NCI-H2029 (cell line): ENCODE measurements at places on chromosomes 7 and 10.

DNA sequence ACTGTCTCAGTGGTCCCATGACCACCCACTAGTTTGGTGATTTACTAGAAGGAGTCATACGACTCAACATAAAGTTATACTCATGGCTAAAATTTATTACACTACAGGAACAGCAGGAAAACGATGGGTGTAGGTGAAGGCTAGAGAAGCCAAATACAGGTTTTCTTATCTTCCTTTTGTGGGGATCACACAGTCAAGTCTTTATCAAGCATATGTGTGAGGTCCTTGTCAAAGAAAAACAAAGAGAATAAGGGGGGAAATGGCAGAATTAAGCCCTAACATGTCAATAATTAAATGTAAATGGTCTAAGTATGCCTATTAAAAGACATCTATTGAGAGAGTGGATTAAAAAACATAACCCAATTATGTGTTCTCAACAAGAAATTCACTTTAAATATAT is 47.8 kb upstream of the UBN2 start:
- DNase-seq: no peak

DNA sequence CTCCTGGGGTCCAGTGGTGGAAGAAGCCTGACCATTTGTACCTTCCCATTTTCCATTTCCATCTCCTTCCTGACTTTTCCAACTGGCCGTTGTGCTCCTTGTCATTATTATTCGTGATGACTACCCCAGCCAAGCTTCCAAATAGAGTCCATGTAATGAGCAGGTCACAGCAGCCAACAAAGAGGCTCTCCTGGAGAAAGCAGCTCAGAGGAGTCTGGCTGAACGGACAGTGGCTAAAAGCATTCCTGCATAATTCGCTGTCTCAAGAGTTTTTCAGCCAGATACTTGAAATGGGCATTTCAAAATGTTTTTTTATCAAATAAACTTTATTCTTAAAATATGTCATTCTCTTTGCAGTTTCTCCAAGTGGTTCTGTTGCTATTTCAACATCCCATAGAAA is 458.6 kb downstream of the INHBA start:
- DNase-seq: no peak

GRCh38 chr7:114085592-114086501 is 167.0 kb upstream of the PPP1R3A start:
- peak; percentile 96 for DNase-seq

- DNase-seq: peak; percentile 59
Observed at GRCh38 chr7:8389593-8390261, 43.7 kb upstream of the NXPH1 start.

DNA sequence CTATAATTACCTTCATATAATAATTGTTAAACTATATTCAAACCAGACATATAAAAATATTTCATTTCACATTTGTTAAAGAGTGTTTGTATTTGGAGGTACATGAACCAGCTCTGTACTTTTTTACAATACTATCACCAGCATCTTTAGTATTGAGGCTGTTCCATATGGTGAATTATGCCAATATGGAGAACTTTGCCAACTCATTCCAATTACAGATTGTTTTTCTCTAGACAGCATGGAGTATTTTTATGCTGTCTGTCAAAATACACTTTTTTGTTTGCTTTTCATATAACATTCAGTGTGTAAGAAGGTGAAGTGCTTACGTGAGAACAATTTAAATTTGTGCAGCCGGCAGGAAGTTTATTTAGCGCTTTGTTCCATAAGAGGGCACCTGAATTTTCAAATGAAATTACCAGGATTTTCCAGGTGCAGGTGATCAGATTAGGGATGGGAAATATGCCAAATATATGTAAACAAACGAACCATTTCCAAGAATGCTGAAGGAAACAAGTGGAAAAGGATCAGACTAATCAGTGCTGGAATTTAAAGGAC is 54.9 kb downstream of the SEMA3E start:
- peak; percentile 87 for DNase-seq

- DNase-seq: no peak
Observed at GRCh38 chr10:122281018-122281626, 10.0 kb downstream of the BTBD16 start.

- no peak for DNase-seq
Observed at GRCh38 chr7:93923296-93923695, 1.8 kb downstream of the GNG11 start.
